KBM-7 (cell line): ENCODE measurements at places on chromosomes 4 and X.
A peak's percentile ranks its signal among the peaks of the same experiment; 100 is the strongest.

DNA sequence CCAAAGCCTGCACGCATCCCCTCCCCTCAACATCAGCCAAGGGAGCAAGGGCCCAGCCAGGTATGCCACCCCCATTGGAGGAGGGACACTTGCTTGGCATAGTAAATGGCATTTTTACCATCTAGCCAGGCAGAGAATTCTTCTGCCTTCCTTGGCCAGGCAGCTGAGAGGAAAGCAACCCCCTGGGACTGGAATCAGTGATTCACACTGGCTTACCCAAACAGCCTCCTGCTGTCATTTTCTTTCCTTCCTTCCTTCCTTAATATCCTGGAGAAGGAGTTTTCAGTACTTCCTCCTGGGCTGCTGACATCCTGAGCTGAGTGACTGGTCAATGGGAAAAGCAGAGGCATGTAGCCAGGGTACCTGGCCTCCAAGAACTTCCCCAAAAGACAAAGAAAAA lies 28.6 kb upstream of the KIAA1210 start:
- no peak for DNase-seq

- no peak for DNase-seq
Measured at GRCh38 chr4:128519163-128519830, 231.7 kb upstream of the PGRMC2 start.

DNA sequence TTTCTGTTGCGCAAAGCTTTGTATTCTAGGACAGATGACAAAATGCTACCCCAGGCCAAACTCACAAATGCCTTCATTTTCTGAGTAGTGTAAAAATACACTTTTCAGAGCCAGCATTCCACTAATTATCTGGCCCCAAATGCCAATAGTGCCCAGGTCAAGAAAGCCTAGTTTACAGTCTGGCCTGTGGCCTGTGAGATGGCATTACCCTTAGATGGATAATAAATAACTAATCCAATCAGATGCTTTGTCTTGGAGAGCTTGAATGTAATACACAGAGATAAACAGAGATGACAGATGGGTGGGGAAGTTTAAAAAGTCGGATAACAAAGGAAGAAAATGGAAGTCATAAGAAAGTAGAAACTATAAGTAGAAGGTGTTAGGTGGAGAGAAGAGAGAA lies 264.6 kb upstream of the FTHL17 start:
- DNase-seq = no peak

DNA sequence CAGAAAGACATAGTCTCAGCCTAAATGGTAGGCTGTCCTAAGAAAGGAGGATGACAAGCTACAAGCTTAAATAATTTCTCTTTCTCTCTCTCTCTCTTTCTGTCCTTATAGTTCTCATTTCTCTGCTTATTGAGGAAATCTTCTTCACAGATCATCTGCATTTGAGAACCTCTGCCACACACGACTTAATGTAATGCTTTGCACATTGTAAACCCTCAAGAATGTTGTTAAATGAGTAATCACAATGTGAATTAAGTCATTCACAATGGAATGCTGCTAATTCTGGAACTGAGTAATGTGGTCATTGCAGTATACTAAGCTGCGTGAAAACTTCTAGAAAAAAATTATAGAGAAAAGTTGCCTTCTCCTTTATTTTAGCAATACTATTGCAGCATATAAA lies 508.9 kb upstream of the FTHL17 start:
- no peak for DNase-seq

DNA sequence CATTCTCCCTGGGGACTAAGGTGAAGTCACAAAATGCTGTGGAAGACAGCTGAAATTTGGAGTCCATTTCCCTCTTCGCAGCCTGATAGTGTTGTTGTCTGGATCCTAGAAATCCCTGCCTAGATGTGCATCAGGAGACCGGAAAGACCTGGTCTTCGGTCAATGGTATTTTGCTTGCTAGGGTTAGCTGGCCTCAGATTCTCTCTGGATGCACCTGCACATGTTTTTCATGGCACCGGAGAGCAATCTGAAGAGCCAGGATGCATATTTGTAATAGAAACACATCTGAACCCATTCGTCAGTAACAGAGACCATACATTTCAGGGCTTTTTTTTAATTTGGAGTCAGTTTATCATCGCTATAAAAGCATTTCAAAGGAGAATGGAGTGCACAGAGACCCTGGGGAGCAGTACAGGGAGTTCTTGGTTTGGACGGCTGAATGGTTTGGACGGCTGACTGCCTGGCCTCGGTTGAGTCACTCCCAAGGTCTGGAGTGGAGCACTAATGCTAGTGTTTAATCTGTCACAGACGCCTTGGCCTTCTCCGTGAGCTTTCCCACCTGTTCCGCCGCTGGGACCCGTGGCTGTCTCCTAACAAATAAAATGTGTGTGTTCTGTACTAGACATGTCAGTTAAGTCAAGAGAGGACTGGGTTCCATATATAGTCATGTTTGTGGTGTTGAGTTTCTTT lies 7.5 kb upstream of the PDLIM3 start:
- DNase-seq = no peak

GRCh38 chr4:108937066-108937465 lies 174.2 kb upstream of the ETNPPL start:
- no peak for DNase-seq

- no peak for DNase-seq
Measured at GRCh38 chr4:71304289-71304850, 34.5 kb upstream of the SLC4A4 start.

DNA sequence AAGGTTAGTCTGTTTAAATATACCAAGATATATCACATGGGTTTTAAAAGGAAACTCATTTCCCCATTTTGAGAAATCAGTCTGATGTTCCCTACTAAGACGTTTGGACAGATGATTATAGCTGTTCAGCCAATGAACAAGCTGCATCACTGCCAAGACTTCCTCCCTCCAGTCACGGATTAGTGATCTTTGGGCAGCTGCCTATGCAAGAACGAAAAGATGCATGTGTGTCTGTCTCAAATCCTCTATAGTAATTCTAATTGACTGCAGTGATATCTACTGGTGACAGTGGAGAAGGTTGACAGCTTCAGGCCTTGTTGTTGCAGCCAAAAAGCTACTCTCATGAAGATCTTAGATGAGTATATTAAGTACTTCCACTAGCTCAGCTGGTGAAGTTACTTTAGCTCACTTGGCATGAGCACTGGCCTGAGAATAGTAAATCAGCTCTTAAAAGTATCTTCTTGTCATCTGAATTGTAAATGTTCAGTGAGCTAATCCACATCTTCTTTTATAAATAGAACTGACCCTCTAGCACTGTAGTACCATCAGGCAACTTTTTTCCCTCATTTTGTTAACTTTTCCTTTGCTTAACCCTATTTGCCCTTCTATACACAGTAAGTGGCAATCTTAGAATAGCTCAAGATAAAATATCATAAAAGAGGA lies 134.5 kb upstream of the PCDH10 start:
- DNase-seq = peak; percentile 77

- no peak for DNase-seq
Measured at GRCh38 chr4:113979905-113980615, 613 bp upstream of the ARSJ start.

GRCh38 chrX:13007519-13008188 lies 32.7 kb downstream of the TMSB4X start:
- DNase-seq = no peak
